ENCODE measurements at places on chromosomes 3 and 15. TPM values are rescaled to one million over a fixed set of nuclear protein-coding genes. Genes with fewer than 3 reads are reported as not detected.

CRYGS gene
- 5.7 TPM for total RNA-seq

DNA sequence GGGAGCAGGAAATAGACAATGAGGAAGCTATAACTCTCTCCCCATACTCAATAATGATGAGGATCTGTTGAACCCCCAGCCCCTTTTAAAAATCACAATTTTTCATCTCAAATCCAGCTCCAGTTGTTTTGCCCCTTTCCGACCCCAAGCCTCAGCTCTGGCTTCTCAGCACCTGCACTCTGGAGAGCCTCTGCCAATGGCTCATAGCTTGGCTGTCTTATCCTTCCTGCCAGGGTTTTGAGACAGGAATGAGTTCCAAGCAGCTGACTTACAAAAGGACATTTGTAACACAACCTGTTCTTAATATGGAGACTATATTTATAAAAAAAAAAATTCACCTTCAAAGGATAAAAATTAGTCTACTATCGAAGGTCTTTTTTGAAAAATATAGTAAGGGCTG lies 105.9 kb upstream of the NEDD4 start:
- no peak overlapping the region for H3K27ac ChIP-seq
- no peaks in the 10 kb centered on the region for H3K27me3 ChIP-seq
- DNase-seq, result no peak
- H3K4me1 ChIP-seq, result no peaks in the 10 kb centered on the region
- peaks cover 43% of the 10 kb centered on the region for H3K36me3 ChIP-seq

CCK gene
- not detected for total RNA-seq

PLCH1 gene
- 0.37 TPM for total RNA-seq

ALDH1L1 gene
- total RNA-seq, result not detected

GRCh38 chr3:73774645-73775044 lies 149.9 kb upstream of the PDZRN3 start:
- no peak for DNase-seq
- no peaks in the 10 kb centered on the region for H3K27me3 ChIP-seq
- no peak overlapping the region for H3K27ac ChIP-seq
- H3K36me3 ChIP-seq, result no peaks in the 10 kb centered on the region

DUOXA1 gene
- not detected for total RNA-seq

- H3K36me3 ChIP-seq, result no peaks in the 10 kb centered on the region
- no peak overlapping the region for H3K27ac ChIP-seq
- DNase-seq, result no peak
- H3K4me3 ChIP-seq, result no peak overlapping the region
- no peaks in the 10 kb centered on the region for H3K27me3 ChIP-seq
These were observed 853.8 kb downstream of the IGSF11 start for GRCh38 chr3:118180853-118181252.
